ENCODE measurements at places on chromosomes 4 and X.

DNA sequence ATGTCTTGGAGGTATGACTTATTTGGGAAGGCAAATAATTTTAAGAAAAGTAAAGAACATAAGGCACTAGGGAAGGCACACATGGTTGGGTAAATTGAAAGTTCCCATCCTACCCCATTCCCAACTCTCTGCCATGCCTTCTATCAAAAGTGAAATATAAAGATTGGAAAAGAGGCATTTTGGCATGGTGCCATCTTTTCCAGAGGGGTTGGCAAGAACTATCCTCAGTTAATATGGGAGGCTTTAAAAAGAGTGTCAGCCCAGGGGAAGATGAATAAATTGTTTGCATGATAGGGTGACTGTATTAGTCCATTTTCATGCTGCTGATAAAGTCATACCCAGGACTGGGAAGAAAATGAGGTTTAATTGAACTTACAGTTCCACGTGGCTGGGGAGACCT, 150.8 kb upstream of the BOD1L1 start:
- DNase-seq: no peak

DNA sequence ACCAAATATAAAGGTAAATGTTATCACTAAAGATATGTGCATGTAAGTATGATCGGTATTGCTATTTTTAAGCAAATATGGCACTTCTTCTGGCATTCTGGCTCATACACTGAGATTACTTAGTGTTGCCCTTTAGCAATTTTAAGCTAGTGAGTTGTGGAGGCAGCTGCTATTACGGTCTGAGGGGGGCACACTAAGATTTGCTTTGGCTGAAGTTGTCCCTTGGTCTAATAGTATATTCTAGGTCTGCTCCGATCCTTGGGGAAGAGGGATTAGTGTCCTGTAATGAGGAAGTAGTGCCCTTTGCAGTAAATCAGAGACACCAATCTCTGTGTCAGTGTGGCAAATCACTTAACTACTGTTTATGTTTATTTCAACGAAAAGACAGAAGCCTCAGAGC, 196.5 kb upstream of the FTHL17 start:
- no peak for DNase-seq

- no peak for DNase-seq
Observed at GRCh38 chr4:41678086-41678816, 70.3 kb downstream of the PHOX2B start.

GRCh38 chr4:183099537-183100297, 660 bp downstream of the WWC2 start:
- no peak for DNase-seq

- no peak for DNase-seq
Observed at GRCh38 chrX:139759637-139760036, 51.7 kb upstream of the MCF2 start.

DNA sequence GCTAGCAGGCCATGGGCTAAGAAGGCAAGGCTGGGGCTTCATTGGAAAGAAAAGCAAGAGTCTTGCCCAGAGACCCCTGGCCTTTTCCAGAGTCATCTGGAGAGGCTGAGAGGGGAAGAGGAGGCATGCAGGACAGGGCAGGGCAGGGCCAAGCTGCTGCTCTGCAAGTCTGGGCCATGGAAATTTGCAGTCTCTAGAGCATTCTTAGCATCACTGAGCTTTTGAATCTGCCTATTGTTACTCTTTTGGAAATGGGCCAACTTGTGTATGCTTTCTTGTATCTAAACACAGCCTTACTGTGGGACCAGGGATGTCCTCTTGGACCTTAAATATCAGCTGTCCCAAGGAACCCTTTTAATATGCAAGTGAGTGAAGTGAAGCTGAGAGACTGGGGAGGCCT, 560.5 kb downstream of the MID1IP1 start:
- DNase-seq: no peak

Data from stimulated activated CD4-positive, alpha-beta T cell treated with anti-CD3 and anti-CD28 coated beads, Interleukin-15, amount 100 ng/mL, for 48 hours (primary cell).